Fibroblast of the aortic adventitia (primary cell): ENCODE measurements at places on chromosomes 5 and 9.

DNA sequence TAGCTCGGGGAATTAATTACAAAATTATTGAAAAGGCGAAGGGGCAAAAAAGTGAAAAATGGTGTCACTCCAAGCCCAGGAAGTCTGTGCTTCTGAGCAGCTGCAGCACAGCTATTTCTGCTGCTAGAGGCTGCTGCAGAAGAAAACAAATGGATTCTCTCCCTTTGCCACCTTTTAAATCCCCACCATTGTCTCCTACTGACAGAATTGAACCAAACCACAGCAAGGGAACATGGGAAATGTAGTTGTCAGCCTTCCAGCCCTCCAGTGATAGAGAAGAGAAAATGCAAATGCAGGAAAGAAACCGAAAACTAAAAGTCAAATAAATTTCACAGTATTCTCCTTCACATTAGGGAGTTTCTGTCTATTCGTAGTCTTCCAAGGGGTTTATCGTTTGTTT is 33.4 kb upstream of the CDC42SE2 start:
- no peak for DNase-seq

- no peak for DNase-seq
These were observed 10.8 kb downstream of the RIOK2 start for GRCh38 chr5:97172227-97172626.

DNA sequence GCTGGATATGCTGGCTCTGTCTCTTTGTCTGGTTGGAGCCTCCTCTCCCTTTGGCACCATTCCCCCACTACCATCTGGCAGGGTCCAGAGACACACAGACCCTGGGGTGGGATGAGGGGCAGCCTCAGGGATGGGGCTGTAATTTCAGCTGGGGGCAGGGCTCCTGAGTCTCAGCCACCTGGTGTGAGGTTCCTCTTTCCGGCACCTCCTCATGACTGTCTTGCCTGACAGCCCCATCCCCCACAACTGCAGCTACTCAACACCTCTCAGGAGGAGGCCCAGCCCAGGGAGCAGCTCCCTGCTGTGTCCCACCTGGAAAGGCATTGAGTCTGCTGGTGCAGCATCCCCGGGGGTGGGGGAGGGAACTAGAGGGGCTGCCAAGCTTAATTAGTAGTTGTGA is 11.7 kb upstream of the RPS14 start:
- no peak for DNase-seq

DNA sequence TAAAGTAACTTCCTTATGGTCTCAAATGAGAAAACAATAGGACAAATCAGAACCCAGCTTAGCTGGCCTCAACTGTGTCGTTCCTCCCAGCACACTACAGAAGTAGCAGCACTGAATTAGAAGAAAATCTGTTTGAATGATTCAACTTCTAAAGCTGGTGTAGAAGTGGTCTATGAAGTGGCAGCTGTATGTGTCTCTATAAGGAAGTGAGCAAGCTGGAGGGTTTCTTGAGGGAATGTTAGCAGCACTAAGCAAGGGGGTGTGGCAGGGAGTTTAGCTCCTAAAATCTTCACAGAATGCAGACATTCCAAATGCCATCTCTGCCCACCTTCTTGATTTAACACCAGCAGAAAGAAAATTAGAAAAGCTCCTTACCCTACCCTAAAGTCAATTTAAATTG is 4.1 kb downstream of the KLF9 start:
- DNase-seq = peak; percentile 70

DNA sequence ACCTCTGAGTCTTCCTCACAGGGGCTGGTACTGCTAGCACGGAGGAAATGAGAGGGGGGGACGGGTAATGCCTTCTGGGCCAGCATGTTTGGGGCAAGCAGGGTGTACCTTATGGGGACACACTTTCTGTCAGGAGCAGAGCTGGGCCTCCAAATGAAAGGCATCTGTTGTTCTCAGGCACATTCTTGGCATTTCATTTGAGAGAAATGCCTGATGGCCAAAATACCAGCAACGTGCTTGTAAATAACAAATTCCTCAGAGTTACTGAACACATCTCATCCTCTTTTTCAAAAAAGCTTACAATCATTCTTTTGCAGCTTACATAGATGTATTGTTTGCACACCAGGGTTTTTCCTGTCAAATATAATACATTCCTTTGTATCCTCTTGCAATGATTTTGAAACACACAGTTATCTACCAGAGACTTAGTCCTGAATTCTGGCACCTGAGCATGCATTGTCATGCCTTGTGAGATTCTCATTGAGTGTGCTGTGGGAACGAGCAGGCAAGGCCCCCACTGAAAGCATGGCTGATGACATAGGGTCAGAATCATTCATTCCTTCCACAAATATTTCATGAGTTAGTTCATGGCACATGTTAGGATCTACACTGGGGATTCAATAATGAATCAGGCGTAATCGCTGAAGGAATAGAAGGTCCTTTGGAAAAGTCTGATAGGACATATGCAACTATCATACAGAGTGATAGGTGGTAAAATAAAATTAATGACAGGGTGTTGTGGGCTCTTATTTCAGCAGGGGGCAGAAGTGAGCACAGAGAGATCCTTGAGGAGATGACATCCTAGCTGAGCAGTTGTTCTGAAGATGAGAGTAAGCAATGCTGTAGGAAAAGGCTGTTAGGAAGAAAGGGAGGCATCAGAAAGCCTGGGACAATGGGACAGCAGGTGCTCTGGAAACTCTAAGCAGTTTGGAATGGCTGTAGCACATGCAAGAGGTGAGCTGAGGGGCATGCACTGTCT is 260.9 kb upstream of the TUT7 start:
- DNase-seq = peak; percentile 88
